Nucleus accumbens (tissue), 56 donors: ENCODE measurements at places on chromosomes 7 and 10.

DNA sequence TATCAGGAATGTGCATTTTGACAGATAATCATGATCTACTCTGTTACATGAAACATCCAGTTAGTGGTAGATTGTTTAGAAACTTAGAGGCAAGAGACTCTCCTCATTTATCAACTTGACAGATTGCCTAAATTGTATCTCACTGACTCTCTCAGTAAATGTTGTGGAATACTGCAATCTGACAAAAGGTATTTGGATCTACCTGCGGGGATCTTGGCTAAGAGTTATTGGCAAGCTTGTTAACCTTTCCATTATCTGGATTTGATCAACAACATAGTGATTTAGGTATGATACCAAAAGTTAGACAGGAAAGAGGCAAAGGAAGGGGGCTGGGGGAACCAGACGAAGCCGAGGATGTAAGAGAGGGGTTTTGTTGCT lies 2.0 kb downstream of the VSTM2A start:
- no peak for DNase-seq

GRCh38 chr10:66591865-66592264 lies 334.0 kb upstream of the LRRTM3 start:
- DNase-seq = no peak

- DNase-seq = no peak
These were observed 26.8 kb upstream of the MYO3A start for GRCh38 chr10:25907261-25907660.

DNA sequence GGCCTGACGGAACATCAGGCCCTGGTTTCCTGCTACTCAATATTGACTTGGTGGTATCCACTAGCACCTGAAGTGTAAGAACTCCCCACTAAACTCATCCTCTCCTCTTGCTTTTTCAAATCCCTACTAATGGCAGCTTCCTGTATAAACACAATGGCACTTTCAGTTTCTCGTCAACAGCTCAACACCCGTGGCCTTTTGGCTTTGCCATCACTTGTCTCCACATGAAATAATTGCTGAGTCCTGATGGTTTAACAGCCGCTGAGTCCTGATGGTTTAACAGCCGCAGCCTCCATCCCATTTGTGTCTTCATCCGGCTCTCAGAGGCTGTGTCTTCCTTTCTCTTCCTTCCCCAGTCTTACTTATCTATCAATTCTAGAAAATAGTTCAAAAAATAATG lies 261.4 kb upstream of the PITRM1 start:
- no peak for DNase-seq

- DNase-seq = no peak
These were observed 41.3 kb upstream of the ANK3 start for GRCh38 chr10:60430836-60431597.

DNA sequence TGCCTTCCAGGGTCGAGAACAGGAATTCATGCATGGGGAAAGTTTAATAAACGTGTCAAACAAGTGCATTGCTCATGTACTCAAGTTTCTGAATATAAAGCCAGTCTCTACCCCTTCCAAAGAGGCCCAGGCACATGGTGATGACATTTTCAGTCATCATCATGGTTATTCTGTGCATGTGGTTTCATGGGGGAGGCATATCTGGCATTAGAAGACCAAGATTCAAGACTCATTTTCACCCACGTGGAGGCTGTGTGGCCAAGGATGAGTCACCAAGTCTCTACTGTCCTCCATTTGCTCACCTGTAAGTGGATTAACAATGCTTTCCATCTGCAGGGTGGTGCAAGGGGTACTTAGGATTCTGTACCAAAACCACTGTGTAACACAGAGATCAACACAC lies 34.0 kb upstream of the CNPY1 start:
- DNase-seq = no peak

DNA sequence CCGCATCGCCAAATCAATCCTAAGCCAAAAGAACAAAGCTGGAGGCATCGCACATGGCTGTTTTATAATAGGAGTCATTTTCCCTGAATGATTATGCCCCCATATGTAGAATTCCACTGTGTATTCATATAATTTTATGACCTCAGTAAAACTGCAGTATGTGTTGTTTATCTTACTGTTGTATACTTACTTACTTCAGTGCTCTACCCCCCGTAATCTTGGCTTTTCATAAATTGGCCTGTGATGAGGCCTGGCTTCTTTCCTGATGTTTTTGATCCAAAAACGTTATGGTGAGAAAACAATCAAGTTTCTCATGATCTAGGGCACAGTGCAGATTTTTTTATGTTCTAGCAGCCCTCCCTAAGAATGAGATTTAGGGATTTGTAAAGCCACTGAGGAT lies 306.4 kb upstream of the FZD1 start:
- no peak for DNase-seq

GRCh38 chr10:48658975-48659269 lies 25.8 kb upstream of the WDFY4 start:
- no peak for DNase-seq

GRCh38 chr7:35988818-35989217 lies 164.2 kb upstream of the EEPD1 start:
- DNase-seq = no peak

DNA sequence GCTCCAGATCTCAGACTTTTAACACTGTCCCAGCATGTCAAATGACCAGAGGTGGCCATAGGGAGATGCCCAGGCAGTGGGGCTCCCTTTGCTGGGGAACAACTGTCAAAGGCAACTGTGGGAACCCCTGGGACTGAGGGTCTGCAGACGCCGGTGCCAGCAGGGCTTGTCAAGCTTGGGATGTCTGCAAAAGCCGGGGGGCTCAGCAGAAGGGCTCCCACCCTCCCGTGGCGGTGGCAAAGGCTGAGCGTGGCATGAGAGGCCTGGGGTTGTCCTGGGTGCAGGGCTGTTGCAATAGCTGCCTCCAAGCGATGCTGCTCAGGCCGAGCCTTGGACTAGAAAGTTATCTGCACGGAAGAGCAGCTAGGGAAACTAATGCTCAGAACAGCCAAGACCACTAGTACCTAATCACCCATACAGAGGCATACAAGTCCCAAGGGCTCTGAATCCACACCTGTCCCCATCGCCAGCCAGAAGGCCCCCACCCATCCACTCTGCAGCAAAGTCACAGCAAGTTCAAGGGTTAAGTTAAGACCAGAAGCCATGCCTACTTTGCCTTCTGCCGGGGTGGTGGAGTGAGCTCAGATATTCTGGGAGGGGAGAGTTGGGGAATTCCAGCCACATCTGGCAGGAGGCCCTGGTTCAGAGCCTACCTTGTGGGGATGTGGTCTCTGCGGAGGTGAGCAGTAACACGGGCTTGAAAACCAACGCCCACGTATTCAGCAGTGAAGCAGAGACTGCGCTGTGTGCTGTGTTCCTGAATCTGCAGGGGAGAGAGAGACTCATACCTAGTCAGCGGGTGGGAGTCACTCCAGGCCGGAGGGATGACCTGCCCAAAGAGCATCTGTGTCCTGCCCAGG lies 4.6 kb downstream of the SH2B2 start:
- DNase-seq = no peak

GRCh38 chr7:32494946-32495297 lies 367 bp upstream of the AVL9 start:
- DNase-seq = no peak

DNA sequence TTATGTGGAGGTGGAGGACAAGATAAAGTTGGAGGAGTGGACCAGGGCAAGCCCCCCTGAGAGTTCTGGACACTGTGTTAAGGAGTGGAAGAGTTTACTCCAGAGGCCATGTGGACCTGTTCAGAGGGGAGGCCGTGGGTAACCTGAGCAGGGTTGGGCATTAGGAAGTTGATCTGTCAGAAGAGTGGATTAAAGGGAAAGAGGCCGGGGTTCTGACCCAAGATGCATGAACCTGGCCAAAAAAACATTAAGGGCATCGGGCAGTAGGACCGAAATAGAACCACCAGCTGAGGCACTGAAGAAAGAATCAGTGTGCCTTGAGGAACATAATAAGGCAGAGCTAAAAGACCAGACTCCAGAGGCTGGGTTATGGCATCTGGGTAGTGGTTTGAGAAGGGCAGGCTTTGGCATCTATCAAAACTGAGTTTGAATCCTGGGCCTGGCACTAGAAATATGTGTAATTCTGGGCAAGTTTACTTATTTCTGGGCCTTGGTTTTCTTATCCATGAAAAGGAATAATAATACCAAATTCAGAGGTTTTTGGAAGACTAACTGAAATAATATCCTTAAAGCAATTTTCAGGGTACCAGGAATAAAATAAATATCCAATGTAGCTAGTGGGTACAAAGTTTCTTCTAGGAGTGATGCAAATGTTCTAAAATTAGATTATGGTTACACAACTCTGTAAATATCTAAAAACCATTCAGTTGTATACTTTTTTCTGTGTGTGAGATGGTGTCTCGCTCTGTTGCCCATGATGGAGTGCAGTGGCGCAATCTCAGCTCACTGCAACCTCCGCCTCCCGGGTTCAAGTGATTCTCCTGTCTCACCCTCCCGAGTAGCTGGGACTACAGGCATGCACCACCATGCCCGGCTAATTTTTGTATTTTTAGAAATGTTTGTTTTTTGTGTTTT lies 10.9 kb upstream of the FRAT1 start:
- no peak for DNase-seq

- no peak for DNase-seq
These were observed 9.2 kb upstream of the SVIL start for GRCh38 chr10:29643771-29644501.

- no peak for DNase-seq
These were observed 60.3 kb downstream of the SLC16A12 start for GRCh38 chr10:89475125-89475524.

DNA sequence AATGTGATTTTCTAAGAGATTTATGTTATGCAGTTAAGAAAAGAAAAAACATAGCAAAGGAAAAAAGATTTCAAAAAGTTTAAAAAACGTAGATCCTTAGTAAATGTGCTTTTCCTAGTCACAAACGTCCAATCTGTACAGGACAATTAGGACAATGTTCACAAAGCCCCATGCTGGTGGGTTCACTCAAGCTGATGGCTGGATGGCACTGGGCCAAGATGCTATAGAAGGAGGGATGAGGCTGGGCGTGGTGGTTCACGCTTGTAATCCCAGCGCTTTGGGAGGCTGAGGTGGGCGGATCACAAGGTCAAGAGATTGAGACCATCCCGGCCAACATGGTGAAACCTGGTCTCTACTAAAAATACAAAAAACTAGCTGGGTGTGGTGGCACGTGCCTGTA lies 22.1 kb downstream of the SVIL start:
- DNase-seq = no peak

DNA sequence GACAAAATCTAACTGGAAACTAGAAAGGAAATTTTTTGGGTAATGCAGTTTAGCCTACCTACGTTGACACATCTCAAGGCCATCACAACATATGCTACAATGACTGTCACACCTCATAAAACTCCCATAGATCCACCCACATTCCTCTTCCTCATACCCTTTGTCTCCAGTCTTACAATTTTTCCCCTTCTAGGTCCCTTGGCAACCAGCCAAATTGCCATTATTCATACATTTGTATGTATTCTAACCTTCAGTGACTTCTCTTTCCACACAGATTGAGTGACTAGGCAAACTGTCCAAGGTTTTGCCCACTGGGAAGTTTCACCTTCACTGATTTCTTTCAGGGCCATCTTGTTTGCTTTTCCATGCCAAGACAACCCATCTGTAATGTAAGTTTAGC lies 100.5 kb upstream of the TPK1 start:
- DNase-seq = no peak

GRCh38 chr7:50359995-50360925 lies 55.7 kb downstream of the IKZF1 start:
- no peak for DNase-seq

DNA sequence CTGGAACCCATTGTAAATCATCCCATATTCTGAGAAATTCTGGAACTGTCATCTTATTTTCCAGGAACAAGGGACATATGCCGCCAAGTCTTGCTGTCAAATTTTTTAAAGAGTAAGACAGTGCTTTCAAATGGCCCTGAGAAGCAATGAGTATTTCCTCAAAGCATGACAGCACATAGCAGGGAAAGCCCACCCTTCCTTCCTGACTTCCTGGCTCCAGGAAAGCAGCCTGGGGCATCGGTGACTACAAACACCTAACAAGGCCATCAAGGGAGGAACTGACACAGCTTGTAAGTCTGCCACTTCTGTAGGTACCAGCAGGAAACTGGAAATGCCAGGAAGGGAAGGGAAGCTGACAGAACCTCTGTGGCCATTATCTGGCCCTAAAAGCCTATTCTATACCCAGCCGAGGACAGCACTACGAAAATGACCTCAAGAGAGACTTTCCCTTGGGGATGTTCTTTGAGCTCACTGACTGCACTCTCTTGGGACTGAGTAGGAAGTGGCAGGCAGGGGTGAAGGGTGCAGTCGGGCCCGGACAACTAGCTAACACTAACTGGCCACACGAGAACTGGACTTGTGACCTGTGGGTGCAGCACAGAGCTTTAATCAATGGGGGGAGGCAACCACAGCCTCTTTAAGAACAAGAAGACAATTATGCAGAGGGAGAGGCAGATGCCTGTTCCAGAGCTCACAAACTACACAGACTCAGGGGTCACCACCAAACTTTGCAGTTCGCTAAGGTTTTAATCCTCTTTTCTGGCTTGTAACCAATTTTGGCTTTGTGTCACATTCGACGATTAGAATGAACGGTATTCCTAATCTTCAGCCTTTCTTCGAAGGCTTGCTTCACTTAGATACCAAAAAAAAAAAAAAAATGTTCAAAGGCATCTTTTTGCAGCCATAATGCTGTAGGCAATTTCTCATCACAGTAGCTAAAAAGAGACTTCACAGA lies 52.0 kb downstream of the GRB10 start:
- no peak for DNase-seq

- no peak for DNase-seq
These were observed 225.4 kb upstream of the IMMP2L start for GRCh38 chr7:111787741-111788140.

- no peak for DNase-seq
These were observed 55.8 kb downstream of the TSPAN15 start for GRCh38 chr10:69506834-69507713.

GRCh38 chr10:11898372-11899066 lies 75.4 kb downstream of the PROSER2 start:
- DNase-seq = no peak

DNA sequence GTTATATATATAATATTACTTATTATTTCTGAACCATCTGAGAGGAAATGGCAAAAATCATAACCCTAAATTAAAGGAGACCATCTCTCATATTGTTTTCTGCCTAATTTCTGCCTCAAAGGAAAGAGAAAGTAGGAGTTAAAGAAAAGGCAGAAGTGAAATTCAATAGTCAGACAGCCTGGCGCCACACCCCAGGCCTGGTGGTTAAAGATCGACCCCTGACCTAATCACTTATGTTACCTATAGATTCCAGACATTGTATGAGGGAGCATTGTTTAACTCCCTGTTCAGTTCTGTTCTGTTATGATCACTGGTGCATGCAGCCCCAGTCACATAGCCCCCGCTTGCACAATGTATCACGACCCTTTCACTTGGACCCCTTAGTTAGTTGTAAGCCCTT lies 24.9 kb upstream of the CHST3 start:
- no peak for DNase-seq

GRCh38 chr10:103768345-103768744 lies 87.0 kb downstream of the SH3PXD2A start:
- no peak for DNase-seq

GRCh38 chr10:57692255-57692980 lies 575.3 kb downstream of the IPMK start:
- DNase-seq = no peak

DNA sequence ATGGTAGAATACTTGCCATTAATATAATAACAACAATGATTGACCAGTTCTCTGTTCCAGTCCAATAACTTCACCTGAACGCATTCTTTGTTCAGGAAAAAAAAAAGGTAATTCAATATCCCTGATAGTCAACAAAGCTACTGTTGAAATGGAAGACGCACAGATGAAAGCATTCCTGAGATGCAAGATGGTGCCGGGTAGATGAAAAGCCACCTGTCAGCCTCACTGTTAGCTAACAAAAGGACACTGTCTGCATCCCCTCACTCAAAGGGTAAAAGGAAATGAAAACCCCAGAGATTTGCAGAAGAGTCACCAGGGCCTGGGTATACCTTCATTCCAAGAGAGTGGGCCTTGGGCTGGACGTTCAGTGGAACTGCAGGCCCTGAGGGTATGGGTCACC lies 357.4 kb downstream of the PLXNA4 start:
- DNase-seq = no peak
